ENCODE measurements at places on chromosomes 5 and 9.

DNA sequence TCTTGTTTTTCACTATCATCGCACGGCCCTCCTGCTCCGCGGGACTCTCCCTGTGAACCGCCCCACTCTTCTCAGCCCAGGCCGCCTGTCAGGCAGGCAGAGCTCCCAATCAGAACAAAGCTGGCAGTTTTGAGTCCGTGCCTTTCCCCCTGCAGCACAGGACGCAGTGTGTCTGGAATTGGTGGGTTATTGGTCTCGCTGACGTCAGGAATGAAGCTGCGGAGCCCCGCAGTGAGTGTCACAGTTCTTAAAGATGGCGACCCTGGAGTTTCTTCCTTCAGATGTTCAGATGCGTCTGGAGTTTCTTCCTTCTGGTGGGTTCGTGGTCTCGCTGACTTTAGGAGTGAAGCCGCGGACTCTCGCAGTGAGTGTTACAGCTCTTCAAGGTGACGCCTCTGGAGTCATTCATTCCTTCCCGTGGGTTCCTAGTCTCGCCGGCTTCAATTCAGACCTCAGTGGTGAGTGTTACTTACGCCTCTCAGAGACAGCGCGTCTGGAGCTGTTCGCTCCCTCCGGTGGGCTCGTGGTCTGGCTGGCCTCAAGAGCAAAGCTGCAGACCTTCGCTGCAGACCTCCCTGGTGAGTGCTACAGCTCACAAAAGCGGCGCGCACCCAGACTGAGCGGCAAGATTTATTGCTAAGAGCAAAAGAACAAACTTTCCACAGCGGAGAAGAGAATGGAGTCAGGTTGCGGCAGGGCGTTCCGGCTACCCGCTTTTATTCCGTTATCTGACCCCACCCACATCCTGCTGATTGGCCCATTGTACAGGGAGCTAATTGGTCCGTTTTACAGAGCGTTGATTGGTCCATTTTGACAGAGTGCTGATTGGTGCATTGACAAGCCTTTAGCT is 7.4 kb downstream of the ZDHHC11B start:
- DNase-seq: no peak

GRCh38 chr9:36746415-36746814 is 173.7 kb downstream of the MELK start:
- DNase-seq: no peak

DNA sequence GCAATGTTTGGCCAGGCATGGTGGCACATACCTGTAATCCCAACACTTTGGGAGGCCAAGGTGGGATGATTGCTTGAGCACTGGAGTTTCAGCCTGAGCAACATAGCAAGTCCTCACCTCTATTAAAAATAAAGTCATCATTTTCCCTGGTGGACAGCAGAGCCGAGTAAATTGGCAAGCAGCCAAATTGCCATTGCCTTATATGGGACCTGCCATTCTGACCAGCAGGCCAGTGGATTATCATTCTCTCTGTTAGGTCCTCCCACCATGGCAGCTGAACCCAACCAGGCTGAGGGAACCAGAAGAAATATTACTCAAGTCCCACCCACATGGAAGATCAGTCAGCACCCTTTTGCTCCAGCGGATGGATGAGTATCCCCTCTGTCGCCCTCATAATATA is 1829.9 kb downstream of the EFNA5 start:
- DNase-seq: no peak

GRCh38 chr9:88551546-88552137 is 16.7 kb downstream of the NXNL2 start:
- DNase-seq: no peak

- DNase-seq: no peak
Observed at GRCh38 chr5:14188778-14189177, 45.6 kb downstream of the TRIO start.

DNA sequence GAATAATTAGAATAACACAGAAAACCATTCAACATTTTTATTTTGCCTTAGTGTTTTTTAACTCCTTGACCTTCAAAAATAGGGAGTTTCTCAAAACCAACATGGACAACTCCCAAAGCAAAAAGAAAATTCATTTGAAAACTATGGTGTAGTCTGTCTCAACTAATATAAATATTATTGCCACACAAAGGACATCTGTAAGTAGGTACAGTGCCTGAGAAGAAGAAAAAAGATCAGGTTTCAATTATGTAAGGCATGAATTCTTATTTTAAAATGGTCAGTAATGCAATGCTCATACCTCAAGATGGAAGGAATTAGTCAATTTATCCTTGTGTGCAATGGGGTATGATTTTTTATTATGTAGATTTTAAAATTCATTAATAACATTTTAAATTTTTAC is 109.6 kb upstream of the CNTLN start:
- no peak for DNase-seq

GRCh38 chr9:18427691-18428090 is 46.3 kb upstream of the ADAMTSL1 start:
- DNase-seq: no peak

GRCh38 chr9:73174330-73174980 is 22.8 kb downstream of the ANXA1 start:
- DNase-seq: no peak

Data from putamen (tissue), 1 donor.